ENCODE measurements at places on chromosomes 7 and 10.
A peak's percentile ranks its signal among the peaks of the same experiment; 100 is the strongest.

DNA sequence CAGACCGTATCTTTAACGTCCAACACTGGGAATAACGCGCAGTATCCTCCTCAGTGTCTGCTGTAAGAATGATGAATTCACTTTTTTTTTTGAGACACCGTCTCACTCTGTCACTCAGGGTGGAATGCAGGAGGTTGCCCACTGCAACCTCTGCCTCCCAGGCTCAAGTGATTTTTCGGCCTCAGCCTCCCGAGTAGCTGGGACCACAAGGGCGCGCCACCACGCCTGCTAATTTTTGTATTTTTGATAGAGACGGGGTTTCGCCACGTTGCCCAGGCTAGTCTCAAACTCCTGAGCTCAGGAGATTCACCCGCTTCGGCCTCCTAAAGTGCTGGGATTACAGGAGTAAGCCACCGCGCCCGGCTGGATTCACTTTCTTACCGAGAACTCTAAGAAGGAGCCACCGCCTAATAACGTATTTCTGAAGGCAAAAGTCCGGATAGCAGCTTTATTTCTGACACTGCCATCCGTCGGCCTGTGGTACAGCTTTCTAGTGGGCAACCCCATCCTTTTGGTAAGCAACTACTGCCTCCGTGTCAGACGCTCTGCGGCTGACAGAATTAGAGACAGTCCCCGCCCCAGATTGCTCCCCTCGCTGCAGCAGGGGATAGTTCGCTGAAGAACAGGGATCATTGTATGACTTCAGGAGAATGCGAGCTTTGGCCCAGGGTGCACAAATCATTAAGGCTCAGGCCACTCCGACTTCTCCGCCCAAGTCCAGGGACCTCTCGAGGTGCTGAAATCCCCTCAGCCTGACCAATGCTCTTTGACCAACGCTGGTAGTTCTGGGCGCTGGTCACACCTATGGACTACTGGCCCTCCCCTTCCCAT is 662 bp downstream of the POLR3A start:
- DNase-seq = no peak

DNA sequence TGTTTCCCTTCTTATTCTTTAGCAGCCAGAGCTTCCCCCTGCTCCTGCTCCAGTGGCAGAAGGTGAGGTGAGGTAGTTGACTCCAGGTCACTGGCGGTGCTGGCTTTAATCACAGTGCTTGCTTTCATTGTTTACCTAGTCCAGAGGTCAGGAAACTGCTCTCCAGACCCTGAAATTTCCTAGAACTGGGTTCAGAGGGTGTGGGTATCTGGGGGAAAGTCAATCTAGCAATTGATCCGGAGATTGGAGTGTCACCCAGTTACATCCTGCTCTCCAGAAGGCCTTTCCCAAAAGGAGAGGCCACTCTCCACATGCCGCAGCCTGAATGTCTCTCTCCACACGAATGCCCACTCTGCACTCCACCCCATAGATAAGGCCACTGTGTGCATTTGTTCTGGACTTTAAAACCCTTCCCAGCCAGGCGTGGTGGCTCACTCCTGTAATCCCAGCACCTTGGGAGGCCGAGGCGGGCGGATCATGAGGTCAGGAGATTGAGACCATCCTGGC is 2.1 kb upstream of the MBL2 start:
- no peak for DNase-seq

DNA sequence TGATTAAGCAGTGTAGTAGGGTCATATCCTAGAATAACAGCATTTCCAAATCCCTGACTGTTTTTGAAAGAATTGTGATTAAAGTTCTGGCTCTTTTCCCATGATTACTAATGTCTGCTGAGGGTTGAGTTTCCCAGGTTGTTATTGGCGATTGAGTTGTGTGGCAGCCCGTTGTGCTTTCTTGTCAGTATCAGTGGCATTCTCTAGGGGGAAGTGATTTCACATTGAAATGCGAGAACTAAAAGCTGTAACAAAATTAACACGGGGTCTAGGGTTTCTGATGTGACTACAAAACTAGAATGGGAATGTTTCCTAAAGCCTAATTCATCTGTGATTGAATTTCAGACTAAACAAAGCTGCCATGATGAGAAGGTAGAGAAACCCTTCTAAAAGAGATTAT is 349.4 kb downstream of the EXOC4 start:
- DNase-seq = no peak

DNA sequence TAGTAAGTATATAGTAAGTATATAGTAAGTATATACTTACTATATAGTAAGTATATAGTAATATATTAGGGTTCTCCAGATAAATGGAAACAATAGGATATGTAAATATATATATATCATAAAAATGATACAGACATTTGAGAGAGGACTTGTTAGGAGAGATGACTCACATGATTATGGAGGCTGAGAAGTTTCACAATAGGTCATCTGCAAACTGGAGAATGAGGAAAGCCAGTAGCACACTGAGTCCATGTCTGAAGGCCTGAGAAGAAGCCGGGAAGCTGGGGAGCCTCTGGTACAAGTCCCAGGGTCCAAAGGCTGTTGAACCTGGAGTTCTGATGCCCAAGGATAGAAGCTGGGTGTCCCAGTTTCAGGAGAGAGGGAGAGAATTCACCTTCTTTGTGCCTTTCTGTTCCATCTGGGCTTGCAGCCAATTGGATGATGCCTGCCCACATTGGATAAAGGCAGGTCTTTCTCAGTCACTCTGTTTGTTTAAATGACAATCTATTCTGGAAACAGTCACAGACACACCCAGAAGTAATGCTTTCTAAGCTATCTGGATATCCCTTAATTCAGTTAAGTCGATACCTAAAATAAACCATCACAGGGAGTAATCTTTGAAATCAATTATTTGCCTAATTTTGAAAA is 205.5 kb upstream of the CDC14C start:
- DNase-seq = no peak

- no peak for DNase-seq
These were observed 126.7 kb downstream of the DKK1 start for GRCh38 chr10:52440612-52441285.

DNA sequence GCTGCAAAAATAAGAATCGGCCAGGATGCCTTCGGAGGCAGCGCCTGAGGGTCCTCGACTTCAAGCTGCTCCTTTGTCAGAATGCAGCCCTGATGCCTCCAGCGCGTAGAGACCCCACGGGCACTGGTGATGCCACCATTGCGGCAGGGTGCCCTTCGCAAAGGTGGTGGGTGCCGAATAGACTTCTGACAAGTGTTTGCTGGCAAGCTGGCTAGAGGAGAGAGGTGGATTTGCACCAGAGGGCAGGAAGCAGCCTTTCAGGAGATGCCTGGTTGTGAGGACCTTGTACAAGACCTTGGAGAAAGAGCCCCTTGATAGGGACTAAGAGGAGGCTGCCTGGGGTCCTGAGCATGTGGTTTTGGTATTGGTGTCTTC is 103.2 kb upstream of the PPIF start:
- DNase-seq = no peak

GRCh38 chr10:7944215-7944480 is 110.3 kb upstream of the GATA3 start:
- DNase-seq = no peak

DNA sequence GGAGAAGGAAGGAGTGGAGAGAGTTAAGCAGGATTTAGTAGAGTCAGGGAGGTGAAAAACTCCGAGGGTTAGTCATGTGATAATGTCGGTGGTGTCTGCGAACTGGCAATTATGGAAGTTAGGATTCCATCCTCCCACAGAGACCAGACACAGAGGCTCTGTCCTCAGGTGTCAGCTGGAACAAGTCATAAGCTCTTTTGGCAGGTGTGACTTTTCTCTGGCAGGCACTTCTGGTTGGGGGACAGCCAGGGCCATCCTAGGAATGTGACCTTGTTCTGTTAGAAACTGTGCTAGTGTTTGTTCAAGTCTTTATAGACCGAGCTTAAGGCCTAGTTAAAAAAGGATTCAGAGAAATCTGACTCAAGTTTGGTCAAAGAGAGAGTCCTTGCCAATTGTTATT is 371.0 kb downstream of the DPP6 start:
- no peak for DNase-seq

DNA sequence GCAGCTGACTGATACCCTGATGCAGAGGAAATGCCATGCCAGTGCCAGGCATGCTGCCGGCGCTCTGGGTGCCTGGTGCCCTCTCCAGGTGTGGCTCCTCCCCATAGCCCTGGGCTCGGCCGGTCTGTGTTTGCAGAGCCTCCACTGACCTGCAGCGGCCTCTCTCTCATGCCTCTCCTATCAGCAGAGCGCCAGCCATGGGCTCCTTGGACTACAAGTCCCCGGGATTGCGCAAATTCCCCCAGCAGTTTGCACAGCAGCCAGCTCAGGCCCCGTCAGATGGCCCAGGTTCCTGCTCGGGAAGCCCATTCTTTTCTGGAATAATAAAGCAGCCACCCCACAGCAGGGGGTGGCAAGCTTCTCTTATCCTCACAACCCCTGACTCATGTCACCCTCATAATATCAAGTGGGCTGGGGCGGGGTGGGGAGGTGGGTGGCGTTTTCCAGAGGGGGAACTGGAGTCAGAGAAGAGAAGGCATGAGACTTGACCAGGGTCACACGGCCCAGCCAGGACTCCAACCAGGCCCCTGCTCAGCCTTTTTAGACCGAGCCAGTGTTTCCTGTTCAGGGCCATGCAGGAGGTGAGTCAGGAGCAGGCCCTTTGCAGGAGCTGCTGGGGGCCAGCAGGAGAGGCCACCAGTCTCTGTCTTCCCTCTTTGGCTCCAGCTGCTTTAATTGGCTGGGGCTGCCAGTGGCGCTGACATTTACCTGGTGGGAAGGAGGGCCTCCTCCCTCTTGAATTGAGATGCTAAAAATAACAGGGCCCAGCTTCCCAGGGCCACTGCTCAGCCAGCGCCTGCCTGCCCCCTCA is 58.6 kb downstream of the ZMIZ1 start:
- DNase-seq = no peak

DNA sequence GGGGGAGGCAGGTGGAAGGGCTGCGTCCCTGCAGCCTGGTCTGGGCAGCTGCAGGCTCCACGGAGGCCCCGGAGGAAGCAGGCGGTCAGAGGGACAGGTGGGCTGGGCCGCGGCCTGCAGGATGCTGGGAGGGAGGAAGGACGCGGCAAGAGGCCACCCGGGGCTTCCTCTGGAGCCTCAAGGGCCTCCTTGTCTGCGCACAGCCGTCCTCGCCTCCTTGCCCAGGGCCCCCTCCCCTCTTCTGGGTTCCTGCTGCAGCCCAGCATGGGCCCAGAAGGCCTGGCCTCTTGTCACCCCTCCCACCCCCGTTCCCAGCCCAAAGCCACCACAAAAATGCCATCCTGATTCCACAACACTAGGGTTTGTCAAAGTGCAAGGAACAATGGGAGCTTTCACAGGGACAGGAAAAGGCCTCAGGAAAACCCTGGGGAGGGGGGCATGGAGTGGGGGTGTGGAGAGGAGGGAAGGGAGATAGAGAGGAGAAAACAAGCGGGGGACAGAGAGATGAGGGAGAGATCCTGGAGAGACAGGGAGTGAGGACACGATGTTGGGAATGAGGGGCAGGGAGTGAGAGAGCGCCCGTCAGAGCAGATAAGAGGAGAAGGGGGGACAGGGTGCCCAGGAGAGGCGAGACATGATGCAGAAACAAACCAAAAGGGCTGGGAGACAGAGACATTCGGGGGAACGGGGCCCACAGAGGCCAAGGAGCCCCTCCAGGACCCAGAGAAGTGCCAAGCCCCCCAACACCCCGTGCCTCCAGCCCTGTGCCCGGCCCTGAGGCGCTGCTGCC is 41.8 kb downstream of the ZCCHC24 start:
- DNase-seq = no peak

- DNase-seq = peak; percentile 14
These were observed 171.4 kb downstream of the ST7 start for GRCh38 chr7:117124591-117125220.

DNA sequence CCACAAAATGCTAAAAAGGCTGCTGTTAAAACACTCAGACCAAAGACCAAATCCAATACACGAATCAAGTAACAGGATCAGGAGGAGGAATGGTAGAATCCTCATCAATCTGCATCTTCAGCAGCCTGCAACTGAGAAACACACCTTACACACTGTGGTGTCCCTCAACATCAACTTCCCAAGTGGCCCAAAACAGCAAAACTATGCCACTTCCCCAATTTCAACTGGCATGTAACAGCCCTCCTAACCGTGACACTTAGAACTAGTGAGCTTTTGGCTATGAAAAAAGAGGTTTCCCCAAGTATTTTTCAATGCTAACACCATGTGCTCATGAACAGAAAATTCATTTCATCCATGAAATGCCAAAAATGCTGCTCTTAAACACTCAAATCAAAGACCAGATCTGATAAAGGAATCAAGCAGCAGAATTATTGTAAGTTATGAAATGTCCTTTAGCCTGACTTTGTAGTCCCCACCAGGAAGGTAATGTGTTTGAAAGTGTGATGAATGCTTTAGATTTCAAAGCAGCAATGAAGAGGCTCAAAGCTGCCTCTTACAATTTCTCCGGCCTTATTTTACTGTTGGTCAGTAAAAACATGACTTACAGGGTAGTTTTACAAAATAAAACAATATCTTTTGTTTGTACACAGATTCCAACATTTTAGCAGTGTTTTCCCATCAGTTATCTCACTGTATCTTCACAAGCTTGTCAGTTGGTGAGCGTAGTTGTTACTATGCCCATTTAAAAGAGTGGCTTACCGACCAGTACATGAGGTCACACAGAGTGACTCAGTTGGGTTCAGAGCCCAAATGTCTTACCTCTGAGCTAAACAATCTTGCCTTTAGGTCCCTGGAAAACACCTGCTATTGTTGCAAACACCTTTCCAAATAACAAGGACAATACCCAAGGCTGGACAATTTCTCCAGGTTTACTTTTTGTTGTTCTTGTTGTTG is 65.7 kb upstream of the ASAH2 start:
- DNase-seq = no peak

DNA sequence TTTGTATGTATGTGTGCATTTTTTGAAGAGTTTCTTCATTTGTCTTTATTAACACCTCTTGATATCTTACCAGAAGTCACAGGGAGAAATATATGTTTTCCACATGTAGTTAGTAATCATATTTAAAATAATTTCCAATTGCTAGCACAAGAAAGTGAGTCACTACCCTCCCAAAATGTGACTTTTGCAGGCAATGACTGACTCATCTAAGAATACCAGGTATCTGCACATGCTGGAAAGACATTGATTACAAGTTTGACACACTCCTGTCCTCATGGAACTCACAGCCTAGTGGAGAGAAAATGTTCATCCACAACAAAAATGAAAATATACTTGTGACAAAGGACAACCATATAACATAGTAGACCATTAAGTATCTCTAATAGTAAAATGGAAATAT is 82.9 kb downstream of the SEMA3D start:
- DNase-seq = no peak

DNA sequence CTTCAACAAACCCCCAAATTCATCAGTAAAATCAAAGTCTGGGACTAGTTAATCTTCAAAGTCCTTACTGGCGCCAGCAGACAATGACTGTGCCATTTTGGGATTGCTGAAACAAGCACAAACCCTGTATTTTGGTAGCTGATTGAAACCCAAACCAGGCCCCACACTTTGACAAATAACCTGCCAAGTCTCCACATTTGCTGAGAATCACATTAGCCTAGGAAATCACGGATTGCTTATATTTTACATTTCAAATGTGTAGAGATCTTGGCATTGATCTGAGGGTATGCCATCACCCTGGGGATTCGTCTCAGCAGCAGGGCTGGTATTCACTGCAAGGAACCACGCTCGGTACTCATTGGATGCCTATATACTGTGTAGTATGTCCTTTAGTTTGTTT is 501.1 kb downstream of the CALN1 start:
- DNase-seq = no peak

- no peak for DNase-seq
These were observed 83.0 kb downstream of the EEPD1 start for GRCh38 chr7:36236073-36236472.

All from stimulated activated CD8-positive, alpha-beta memory T cell treated with anti-CD3 and anti-CD28 coated beads, Interleukin-7, amount 100 ng/mL, for 1 hour (primary cell).